ENCODE measurements at places on chromosomes 1 and 21.

DNA sequence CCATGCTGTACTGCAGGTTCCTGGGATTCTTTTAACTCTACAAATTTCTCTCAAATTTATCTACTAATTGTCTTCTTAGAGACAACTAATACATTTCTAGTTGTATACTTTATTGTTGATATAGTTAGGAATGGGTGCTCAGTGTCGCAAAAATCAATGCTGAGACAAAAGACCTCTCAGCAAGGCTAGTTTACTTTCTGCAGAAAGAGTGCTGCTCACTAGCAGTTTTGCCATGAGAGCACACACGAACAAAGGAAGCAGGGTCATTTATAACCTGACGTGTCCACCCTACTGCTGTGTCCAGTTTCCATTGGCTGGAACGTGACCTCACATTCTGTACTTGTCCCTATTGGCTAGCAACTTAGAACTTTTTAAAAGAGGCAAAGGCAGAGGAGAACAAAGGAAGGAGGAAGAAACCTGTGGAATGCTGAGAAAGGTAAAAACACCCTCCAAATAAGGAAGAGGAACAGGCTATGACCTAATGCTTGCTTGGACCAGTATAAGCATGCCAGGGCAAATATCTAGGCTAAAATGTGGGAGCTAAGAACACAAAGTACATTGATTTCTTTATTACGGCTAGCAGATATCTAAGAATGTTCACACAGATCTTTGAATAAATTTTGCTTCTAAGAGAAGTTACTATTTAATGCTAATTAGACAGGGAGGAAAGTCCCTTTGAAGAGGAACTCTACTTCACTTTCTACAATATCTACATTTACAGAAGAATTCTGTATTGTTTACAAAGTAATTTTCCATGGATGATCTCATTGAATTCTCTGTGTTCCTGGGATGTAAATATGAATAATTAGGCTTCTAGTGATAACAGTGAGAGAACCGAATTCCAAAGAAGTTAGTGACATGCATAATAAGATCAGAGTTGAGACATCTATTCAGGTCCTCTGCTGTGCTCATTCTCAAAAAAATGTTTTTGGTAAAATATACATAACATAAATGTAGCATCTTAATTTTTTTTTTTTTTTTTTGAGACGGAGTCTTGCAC is 86.0 kb upstream of the MAP10 start:
- no peak for DNase-seq

- no peak for DNase-seq
These were observed 56.8 kb downstream of the COL6A1 start for GRCh38 chr21:46038341-46038829.

- no peak for DNase-seq
These were observed 624 bp downstream of the SLC41A1 start for GRCh38 chr1:205812271-205812877.

DNA sequence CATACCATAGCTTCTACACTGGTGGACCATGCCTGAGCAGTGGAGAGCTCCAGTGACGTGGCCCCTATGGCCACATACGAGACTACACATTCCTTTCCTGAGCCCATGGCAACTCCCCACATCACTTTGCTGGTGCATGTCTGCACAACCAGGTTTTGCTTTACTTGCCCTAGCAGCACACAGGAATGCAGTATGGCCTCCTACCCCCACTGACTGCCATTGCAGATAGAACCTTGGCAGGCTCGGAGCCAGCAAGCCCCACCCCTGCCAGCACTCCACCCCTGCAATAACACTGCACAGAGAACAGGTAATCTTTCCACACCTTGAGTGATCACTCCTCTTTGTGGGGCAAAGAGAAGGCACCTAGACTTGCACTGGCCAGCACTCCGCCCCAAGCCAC is 531.9 kb upstream of the CAMK1G start:
- DNase-seq: no peak

GRCh38 chr1:221217029-221217428 is 337.8 kb downstream of the HLX start:
- no peak for DNase-seq

Data from NCI-H2081 treated with DMSO at 0.1 percent for 48 hours (cell line).